ENCODE measurements at places on chromosomes 2 and 18.

GRCh38 chr2:30225131-30225762 is 6.1 kb upstream of the LBH start:
- DNase-seq = peak; percentile 39

DNA sequence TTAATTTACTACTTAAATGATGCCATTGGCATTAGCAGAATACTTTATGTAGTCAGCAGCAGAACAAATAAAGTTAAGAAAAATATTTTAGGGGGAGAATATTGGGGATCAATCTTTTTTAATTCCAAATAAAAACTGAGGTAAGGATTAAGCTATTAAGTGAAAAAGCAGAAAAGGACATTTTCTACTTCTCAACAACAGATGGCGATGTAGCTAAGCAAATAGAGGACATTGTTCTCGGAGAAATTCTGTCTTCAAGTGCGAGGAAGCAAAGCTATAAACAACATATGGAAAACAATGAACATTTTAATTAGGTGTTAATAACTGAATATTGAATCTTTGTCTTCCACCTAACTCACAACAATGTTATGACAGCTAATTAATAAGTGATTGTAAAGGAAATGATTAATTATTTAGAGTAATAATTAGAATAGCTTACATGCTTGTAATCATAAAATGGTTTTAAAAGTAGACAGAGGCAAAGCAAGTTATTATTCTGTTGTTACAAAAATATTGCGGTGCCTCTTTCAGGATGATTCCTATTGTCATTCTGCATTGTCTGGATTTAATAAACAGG is 32.9 kb upstream of the CCDC93 start:
- DNase-seq = no peak

- no peak for DNase-seq
These were observed 12.3 kb upstream of the APOB start for GRCh38 chr2:21055879-21056790.

DNA sequence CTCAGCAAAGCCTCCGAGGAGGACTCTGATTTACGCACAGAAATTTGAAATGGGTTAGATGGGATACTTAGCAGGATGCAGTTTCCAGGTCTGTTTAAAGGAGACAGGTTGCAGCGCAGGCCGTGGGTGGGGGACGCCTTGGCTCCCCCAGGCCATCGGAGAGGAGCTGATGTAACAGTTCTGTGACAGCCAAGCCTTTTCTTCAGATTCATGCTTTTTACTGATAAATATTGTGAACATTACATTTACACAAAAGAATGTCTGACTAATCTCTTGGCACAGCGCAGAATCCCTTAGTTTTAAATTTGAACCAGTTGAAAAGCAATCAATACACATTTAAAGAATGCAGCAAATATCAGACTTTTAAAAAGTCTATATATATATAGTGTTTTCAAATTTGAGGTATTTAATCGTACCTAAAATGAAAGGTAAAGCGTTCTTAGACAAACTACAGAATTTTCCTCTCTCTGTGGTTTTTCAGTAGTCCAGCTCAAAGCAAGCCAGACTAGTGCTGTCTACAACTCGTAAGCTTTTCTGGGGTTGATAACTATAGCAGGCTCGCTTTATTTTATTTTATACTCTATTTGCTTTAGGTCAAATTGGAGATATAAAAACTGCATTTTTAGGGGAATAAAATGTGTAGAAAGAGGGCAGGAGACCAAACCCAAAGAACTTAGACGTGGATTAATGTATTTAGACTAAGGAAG is 221.9 kb downstream of the PIEZO2 start:
- DNase-seq = no peak
